ENCODE measurements at places on chromosomes 7 and 10.

DNA sequence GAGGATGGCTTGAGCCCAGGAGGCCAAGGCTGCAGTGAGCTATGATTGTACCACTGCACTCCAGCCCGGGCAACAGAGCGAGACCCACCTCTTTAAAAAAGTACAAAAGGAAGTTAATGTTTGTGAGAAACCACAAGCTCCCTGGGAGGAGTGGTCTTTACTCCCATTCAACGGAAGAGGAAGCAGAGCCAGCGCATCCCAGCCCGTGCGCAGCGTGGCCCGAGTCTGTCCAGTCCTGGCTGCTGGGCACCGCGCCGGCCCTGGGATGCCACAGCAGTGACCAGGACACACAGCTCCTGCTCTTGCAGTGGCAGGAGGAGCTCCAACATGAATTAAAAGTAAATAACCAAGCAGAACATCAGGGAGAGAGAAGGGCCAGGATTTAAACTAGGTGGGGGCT is 68.4 kb downstream of the ELFN1 start:
- no peak for DNase-seq

GRCh38 chr7:46537191-46537905 is 616.3 kb upstream of the IGFBP3 start:
- DNase-seq = peak; percentile 17

GRCh38 chr7:131919920-131920709 is 363.7 kb upstream of the PODXL start:
- DNase-seq = no peak

- no peak for DNase-seq
These were observed 129.2 kb downstream of the STRA8 start for GRCh38 chr7:135362871-135363270.

- DNase-seq = peak; percentile 36
These were observed 41.5 kb upstream of the SLC39A12 start for GRCh38 chr10:17910125-17910789.

GRCh38 chr10:80075781-80076180 is 2.7 kb upstream of the TMEM254 start:
- no peak for DNase-seq

GRCh38 chr7:91503934-91504555 is 239.8 kb downstream of the FZD1 start:
- peak; percentile 42 for DNase-seq

DNA sequence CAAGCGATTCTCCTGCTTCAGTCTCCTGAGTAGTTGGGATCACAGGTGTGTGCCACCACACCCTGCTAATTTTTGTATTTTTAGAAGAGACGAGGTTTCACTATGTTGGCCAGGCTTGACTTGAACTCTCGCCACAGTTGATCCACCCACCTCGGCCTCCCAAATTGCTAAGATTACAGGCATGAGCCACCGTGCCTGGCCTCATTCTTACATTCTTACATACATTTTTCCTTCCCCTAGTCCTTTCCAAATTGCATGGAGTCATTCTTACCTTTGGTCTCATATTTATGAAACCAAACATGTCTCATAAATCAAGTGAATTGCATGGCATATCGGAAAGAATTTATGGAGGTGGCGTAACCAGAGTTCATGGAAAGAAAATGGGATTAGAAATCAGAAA is 148.5 kb downstream of the ANLN start:
- DNase-seq = no peak

GRCh38 chr7:78130446-78131215 is 332.1 kb downstream of the PHTF2 start:
- DNase-seq = no peak

- no peak for DNase-seq
These were observed 135.4 kb upstream of the POT1 start for GRCh38 chr7:125065001-125065400.

GRCh38 chr7:46554688-46555422 is 633.8 kb upstream of the IGFBP3 start:
- DNase-seq = peak; percentile 76

DNA sequence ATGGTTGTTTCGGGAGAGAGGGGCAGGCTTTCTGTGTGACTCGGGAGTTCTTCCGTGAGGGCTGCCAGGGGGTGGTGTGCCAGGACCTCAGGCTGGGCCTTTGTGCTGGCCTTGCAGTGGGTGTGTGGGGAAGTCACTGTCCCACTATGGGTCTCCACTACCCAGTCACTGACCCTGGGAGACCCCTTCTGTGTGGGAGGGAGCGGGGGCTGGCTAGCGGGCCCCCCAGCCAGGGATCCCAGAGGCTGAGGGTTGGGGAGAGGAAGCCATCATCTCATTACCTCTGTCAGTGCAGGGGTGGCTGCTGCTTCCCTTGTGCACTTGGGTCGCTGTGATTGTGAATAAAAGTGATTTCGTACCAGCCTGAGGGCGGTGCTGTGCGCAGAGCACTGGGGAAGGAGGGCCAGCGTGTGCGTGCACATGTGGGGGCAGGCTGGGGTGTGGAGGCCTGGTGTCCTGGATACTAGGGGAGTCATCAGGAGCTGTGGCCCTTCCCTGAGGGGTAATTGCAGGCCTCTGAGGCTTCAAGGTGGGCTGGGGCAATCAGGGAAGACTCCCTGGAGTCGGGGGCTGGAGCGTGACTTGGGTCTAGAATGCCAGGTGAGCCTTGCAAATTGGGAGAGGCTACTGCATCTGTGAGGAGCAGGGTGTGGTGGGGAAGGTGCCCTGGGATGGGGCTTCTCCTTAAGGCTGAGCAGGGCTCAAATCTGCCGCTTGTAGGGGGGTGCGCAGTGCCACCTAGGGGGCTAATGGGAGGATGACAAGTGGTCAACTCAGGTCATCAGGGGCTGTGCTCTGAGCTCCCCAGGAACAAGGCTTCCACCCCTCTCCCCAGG is 98.9 kb downstream of the NEURL1 start:
- no peak for DNase-seq

DNA sequence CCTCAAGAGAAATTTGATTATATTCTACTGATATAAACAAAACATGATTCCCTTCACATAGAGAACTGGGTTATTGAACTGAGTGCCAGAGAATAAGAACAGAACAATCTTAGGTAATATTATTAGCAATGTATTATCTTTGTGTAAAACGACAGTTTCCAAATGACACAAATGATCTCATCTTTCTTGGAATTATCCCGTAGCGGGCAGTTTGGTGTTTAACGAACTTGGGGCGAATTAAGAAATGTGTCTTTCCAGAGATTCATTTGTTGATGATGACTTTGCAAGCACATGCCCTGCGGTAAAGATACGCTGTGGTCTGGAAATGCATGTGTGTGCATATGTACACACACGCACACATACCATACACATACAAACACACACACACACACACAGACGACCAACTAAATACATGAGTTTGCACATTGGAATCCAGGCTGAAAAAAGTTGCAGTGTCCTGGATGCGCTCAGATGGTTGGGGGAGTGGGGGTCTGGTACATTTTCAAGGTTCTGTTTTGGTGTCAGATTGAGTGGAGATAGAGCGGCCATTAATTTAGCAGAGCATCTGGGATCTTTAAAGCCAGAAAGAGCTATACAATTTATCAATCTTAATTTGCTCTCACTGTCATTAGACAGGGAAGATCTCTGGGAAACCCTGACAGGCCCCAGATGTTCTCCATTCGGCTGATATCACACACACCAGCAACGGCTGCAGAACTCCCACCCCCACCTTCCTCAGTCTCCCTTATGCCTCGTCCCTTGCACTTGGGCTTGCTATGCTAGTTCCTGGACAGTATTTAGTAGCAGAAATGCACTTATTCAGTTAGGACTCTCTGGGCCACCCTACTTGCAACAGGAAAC is 112.4 kb upstream of the FAM171A1 start:
- DNase-seq = no peak

GRCh38 chr7:107661081-107661864 is 645 bp downstream of the SLC26A4 start:
- DNase-seq = peak; percentile 49

GRCh38 chr7:5439572-5440496 is 16.2 kb upstream of the TNRC18 start:
- no peak for DNase-seq

- DNase-seq = no peak
These were observed 26.3 kb downstream of the SLC26A4 start for GRCh38 chr7:107686816-107687387.

DNA sequence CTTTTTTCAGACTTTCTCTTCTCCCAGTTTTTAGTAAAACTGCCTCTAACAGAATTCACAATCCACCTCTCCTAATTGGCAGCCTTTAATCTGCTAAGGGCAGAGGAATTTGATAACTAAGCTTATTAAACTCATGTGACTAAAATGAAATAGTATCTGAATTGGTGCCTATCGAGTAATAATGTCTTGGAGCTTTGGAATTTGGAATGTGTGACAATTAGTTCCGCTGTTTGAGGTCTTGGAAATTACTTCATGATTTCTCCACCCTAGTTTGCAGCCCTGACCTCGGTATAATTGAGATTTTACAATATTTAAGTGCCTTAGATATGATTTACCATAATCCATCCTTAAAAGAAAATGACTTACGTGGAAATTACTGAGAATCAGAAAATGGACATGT is 190.4 kb upstream of the NEBL start:
- DNase-seq = no peak

DNA sequence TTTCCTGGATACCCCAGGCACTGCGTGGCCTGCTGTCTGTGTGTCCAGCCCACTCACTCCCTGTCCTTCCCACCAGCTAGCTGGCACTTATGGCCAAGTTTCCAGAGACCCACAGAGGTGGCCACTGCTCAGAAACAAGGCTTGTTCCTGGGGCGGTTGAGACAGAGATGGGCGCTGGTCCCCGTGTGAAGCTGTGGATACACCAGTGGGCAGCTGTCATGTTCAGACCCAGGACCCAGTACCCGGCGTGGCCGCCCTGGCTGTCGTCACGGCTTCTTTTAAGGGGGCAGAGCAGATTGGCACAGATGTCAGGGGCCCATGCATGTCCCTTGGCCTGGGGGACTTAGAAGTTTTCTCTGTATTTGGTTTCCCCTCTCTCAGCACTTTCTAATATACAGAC is 36.3 kb downstream of the FOXL3 start:
- DNase-seq = no peak

All from astrocyte (in vitro differentiated cells and primary cell).